ENCODE measurements at places on chromosomes 4 and X.

- no peak for DNase-seq
These were observed 117.4 kb downstream of the DIPK2B start for GRCh38 chrX:45083314-45083713.

GRCh38 chr4:137627739-137628460 is 95.6 kb upstream of the PCDH18 start:
- DNase-seq = no peak

GRCh38 chrX:132364313-132364712 is 124.5 kb downstream of the MBNL3 start:
- DNase-seq = no peak

- DNase-seq = no peak
These were observed 552.3 kb downstream of the PCDH7 start for GRCh38 chr4:31272331-31273061.

All from liver (tissue), 10 donors.